Upper lobe of left lung (tissue), 6 donors: ENCODE measurements at places on chromosomes 6 and 20. TPM values are rescaled to one million over a fixed set of nuclear protein-coding genes. Genes with fewer than 3 reads are reported as not detected.
A peak's percentile ranks its signal among the peaks of the same experiment; 100 is the strongest.

GRCh38 chr20:43252761-43253160, 63.1 kb upstream of the PTPRT start:
- no peak for DNase-seq
- H3K36me3 ChIP-seq, result no peaks in the 10 kb centered on the region
- H3K4me3 ChIP-seq, result no peak overlapping the region
- no peaks in the 10 kb centered on the region for H3K4me1 ChIP-seq

- H3K27ac ChIP-seq, result no peak overlapping the region
- DNase-seq, result no peak
- no peaks in the 10 kb centered on the region for H3K36me3 ChIP-seq
- no peak overlapping the region for H3K4me3 ChIP-seq
- no peaks in the 10 kb centered on the region for H3K4me1 ChIP-seq
- no peaks in the 10 kb centered on the region for H3K27me3 ChIP-seq
Observed at GRCh38 chr20:23519556-23519955, 28.6 kb downstream of the CST8 start.

PACSIN1 gene
- not detected for total RNA-seq

PDE10A gene
- 4.9 TPM for total RNA-seq

- no peak overlapping the region for H3K27ac ChIP-seq
- no peak overlapping the region for H3K4me3 ChIP-seq
Observed at GRCh38 chr6:43871284-43871683, 101.3 kb downstream of the VEGFA start.

GRCh38 chr6:159540152-159540551, 152.9 kb downstream of the SOD2 start:
- H3K27me3 ChIP-seq, result no peaks in the 10 kb centered on the region
- no peaks in the 10 kb centered on the region for H3K36me3 ChIP-seq
- DNase-seq, result no peak
- no peak overlapping the region for H3K27ac ChIP-seq
- no peak overlapping the region for H3K4me3 ChIP-seq

- H3K4me1 ChIP-seq, result peaks cover 16% of the 10 kb centered on the region
- DNase-seq, result peak; percentile 86
- H3K27ac ChIP-seq, result peak overlapping the region; percentile 61
- no peaks in the 10 kb centered on the region for H3K27me3 ChIP-seq
- H3K4me3 ChIP-seq, result no peak overlapping the region
Observed at GRCh38 chr6:157269261-157269794, 54.0 kb downstream of the TMEM242 start.

DNA sequence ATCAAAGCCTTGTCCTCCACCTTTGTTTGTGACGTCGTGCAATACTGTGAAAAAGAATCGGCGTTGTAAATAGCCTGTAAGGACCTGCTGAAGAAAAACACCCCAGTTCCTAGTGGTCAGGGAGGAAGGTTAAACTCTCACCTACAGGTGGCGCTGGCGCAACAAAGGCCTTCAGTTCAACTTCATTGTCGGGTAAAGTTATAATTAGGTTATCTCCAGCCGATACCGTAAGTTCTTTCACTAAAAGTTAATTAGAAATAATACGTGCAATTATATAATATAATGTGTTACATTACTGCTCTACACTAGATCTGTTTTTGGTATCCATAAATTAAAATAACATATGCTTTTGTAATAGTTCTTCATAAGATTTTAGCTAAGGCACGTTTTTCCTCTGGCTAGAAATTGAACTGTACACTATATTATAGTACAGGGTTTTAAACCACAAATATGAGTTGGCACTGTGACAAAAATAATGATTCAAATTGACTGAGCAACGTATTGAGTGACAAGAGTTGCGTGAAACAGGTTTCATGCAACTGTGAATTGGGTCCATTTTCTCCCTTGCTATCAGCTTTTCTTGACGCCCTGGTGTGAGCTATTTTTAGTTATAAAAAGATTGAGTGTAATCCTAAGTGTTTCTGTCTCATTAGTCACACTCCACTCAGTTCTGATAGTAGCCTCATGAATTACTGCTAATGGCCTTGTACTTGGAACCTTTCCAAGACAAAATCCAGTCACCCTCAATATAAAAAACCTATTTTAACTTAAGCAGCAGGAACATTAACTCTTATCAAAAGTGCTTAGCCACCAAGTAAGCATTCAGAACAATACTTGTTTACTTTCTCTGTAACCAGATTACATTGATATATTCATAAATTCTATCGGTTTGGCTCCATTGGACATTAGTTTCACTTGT, 62.3 kb downstream of the KIAA0319 start:
- H3K4me3 ChIP-seq, result no peak overlapping the region
- DNase-seq, result no peak
- no peak overlapping the region for H3K27ac ChIP-seq
- no peaks in the 10 kb centered on the region for H3K27me3 ChIP-seq

GRCh38 chr6:126374372-126374771, 34.5 kb downstream of the CENPW start:
- no peaks in the 10 kb centered on the region for H3K4me1 ChIP-seq
- no peaks in the 10 kb centered on the region for H3K27me3 ChIP-seq
- no peak for DNase-seq
- H3K27ac ChIP-seq, result no peak overlapping the region
- H3K36me3 ChIP-seq, result no peaks in the 10 kb centered on the region

- no peaks in the 10 kb centered on the region for H3K36me3 ChIP-seq
- no peak for DNase-seq
- H3K27ac ChIP-seq, result no peak overlapping the region
- no peaks in the 10 kb centered on the region for H3K4me1 ChIP-seq
Observed at GRCh38 chr6:40912158-40912946, 126.7 kb downstream of the UNC5CL start.

GRCh38 chr6:16004934-16005679, 123.8 kb upstream of the MYLIP start:
- H3K27ac ChIP-seq, result no peak overlapping the region
- DNase-seq, result no peak
- no peaks in the 10 kb centered on the region for H3K4me1 ChIP-seq
- H3K4me3 ChIP-seq, result no peak overlapping the region
- no peaks in the 10 kb centered on the region for H3K27me3 ChIP-seq

DNA sequence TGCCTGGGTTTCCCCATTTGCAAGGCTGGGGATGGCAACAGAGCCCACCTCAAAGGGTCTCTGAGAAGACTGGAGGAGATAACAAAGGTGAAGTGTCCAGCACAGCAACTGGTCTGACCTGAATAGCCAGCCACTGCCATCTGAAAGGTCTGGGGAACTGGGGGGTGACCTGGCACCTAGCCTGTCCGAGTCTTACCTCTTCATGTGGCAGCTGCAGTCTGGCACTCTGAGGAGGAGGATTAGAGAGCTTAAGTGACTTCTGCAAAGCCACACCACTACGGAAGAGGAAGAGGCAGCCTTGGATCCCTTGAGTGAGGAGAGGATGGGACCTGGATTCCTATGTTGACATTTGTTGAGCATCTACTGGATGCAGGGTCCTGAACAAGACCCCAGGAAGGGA, 22.2 kb downstream of the C20orf203 start:
- no peak overlapping the region for H3K4me3 ChIP-seq
- no peaks in the 10 kb centered on the region for H3K36me3 ChIP-seq
- no peak overlapping the region for H3K27ac ChIP-seq
- DNase-seq, result no peak

ENPP3 gene
- 1.1 TPM for total RNA-seq

- no peaks in the 10 kb centered on the region for H3K27me3 ChIP-seq
- no peak overlapping the region for H3K4me3 ChIP-seq
- no peak overlapping the region for H3K27ac ChIP-seq
- no peaks in the 10 kb centered on the region for H3K4me1 ChIP-seq
- DNase-seq, result no peak
Observed at GRCh38 chr20:45459606-45460005, 9.9 kb upstream of the WFDC2 start.

PTPRT gene
- 7.1 TPM for total RNA-seq

LTV1 gene
- total RNA-seq, result 18.7 TPM

DNA sequence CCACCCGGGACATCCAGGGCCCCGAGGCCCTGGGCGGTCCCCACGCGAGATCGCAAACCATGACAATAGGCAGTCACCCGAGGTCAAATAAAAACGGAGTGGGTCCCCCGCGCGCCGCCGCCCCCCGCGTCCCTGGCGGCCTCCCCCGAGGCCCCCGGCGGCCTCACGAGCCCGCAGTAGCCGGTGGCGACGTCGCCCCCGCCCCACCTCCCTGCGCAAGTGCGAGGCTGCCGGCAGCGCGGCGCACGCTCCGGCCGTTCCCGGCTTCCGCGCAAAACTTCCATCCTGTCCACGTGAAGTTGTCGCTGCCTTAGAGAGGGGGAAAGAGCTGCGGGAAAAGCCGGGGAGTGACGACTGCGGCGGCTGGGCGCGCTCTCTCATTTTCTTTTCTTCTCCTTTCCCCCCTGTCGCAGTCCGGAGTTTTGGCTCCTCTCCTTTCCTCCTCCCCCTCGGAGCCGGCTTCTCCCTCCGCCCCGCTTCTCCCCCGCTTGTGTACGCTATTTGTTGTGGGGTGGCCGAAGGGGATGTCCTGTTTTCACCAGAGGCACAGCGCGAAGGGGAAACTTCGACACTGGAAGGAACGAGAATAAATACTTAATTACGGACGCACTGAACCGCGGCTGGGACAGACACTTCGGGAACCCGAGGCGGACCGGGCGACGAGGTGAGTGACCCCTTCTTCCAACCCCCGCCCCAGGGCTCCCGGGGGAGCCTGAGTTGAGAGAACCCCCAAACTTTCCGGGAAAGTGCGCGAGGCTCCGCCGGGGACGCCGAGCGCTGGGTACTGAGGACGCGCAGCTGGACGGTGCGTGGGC, at the start of gene EYA4:
TSS of gene EYA4 (plus strand) at position 272 of the 815 bp plus-strand sequence. CDS start 33,424 bp downstream, outside the sequence.
- peak; percentile 86 for DNase-seq
- peaks cover 23% of the 10 kb centered on the region for H3K4me1 ChIP-seq
- peak within 1 kb of the TSS; percentile 35 for H3K4me3 ChIP-seq
- no peak within 1 kb of the TSS for H3K27ac ChIP-seq
- H3K27me3 ChIP-seq, result no peaks in the 10 kb centered on the region

DNA sequence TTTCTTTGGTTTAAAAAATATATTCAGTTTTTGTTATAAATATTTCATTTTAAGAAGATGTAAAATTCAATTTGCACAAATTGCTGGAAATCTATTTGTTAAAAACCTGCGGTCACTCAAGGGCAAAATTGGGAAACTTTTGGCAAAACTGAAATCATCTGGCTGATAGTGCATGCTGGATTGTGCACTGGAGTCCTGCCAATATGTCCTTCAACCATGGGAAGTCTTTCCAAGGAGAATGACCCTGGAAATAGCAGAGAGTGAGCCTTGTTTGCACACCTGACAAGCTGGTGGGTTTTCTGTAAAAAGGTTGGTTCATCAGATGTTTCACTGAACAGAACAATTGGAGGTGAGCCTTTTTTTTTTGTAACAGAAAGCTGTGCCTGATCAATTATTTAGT, 413.5 kb downstream of the BTBD3 start:
- H3K36me3 ChIP-seq, result no peaks in the 10 kb centered on the region
- H3K4me1 ChIP-seq, result no peaks in the 10 kb centered on the region
- no peaks in the 10 kb centered on the region for H3K27me3 ChIP-seq
- no peak overlapping the region for H3K4me3 ChIP-seq

GRCh38 chr20:41510847-41511450, 107.2 kb downstream of the CHD6 start:
- no peak overlapping the region for H3K4me3 ChIP-seq
- H3K4me1 ChIP-seq, result peaks cover 33% of the 10 kb centered on the region
- H3K36me3 ChIP-seq, result peaks cover 10% of the 10 kb centered on the region
- no peaks in the 10 kb centered on the region for H3K27me3 ChIP-seq
- no peak for DNase-seq

AGPAT4 gene
- 7.0 TPM for total RNA-seq

TINAG gene
- total RNA-seq, result not detected

BHLHE23 gene
- total RNA-seq, result not detected

- H3K4me3 ChIP-seq, result no peak overlapping the region
- no peak overlapping the region for H3K27ac ChIP-seq
- no peaks in the 10 kb centered on the region for H3K27me3 ChIP-seq
- no peak for DNase-seq
- peaks cover 10% of the 10 kb centered on the region for H3K4me1 ChIP-seq
Observed at GRCh38 chr20:14924433-14924832, 587.0 kb upstream of the FLRT3 start.

MUC21 gene
- 5.2 TPM for total RNA-seq

- H3K27me3 ChIP-seq, result no peaks in the 10 kb centered on the region
- H3K4me3 ChIP-seq, result no peak overlapping the region
- H3K27ac ChIP-seq, result no peak overlapping the region
- no peaks in the 10 kb centered on the region for H3K36me3 ChIP-seq
- no peak for DNase-seq
Observed at GRCh38 chr6:51608932-51609331, 478.5 kb downstream of the PKHD1 start.
